Stimulated activated naive CD4-positive, alpha-beta T cell (primary cell): ENCODE measurements at places on chromosomes 2 and 18.

DNA sequence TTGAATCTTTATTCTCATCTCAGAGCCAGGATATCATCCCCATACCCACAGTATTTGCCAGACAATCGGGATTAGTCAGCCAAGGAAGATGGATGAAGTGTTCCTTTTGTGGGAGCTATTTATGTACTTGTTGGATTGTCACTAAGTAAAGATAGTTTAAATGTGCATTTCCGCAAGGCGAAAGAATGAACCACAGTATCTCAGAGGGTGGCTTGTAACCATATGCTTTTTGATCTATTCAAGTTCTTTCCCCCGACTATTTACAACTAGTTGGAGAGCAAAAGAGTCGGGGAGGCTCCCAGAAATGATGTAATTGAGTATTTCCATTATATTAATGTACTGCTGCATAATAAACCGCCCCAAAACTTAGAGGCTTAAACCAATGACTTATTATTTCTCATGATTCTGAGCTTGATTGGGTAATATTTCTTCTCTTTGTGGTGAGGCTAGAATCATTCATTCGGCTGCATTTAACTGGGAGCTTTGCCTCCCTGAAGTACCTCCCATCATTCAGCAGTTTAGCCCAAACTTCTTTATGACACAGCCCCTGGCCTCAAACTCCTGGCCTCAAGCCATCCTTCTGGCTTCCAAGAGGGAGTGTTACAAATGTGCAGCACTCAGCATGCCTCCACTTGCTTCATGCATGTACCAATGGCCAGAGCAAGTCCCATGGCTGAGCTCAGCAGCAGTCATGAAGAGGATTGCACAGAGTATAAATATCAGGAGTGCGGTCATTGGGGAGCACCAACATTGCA is 423.7 kb downstream of the METTL4 start:
- no peak for DNase-seq

GRCh38 chr2:216689397-216689796 is 6.0 kb downstream of the IGFBP5 start:
- no peak for DNase-seq

DNA sequence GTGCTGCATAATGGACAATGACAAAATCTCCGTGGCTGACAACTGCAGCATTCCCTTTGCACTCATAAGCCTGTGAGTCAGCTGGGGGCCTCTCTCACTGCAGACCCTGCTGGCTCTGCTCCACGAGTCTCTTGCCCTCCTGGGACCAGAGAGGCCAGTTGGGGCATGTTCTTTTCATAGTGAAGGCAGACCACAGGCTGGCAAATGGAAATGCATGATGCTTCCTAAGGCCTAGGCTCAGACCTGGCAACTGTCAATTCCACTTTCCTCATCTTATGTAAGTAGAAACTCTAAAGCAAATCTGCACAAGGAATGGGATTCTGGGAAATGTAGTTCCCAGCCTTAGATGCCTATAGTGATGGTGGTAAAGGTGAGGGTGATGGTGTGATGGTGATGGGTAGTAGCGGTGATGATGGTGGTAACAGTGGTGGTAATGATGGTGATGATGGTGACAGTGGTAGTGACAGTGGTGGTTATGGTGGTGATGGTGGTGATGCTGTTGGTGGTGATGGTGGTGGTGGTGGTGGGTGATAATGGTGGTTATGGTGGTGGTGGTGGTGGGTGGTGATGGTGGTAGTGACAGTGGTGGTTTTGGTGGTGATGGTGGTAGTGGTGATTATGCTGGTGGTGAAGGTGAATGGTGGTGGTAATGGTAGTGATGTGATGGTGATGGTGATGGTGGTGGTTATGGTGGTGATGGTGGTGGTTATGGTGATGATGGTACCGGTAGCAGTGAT is 185.8 kb upstream of the ARL4C start:
- no peak for DNase-seq

- DNase-seq: peak; percentile 94
Observed at GRCh38 chr2:74457549-74458131, 598 bp upstream of the WBP1 start.

GRCh38 chr18:30302181-30302580 is 740.4 kb downstream of the DSC3 start:
- DNase-seq: no peak

DNA sequence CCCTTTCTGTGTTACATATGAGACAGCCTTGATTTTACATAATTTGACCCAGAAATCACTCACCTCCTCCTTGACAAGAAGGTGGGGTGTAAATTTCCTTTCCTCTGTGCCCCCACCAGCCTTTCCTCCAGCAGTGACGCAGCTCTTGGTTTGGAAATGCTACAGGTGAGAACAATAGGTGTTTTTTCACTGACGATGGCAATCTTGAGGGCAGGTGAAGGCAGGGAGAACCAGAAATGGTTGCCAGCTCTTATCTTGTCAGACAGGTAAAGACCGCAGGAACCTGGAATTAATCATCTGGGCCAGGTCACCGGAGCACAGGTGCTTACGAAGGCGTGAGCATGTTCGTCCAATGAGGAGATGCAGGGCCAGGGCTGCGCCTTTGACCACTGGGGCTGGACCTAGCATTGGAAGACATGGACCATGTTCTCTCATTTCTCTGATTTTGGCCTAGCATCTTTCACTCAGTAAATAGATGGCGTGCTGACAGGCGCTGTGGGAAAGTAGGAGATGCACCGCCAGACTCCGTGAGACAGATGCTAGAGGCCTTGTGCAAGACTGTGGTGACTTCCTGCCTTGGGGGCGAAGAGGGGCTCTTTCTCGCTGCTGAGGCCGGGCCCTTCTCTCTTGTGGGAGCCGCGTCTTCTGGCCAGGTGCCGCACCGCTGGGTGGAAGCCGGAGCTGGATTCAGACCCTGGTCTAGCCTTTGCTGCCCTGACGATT is 4.0 kb downstream of the CIDEA start:
- no peak for DNase-seq

DNA sequence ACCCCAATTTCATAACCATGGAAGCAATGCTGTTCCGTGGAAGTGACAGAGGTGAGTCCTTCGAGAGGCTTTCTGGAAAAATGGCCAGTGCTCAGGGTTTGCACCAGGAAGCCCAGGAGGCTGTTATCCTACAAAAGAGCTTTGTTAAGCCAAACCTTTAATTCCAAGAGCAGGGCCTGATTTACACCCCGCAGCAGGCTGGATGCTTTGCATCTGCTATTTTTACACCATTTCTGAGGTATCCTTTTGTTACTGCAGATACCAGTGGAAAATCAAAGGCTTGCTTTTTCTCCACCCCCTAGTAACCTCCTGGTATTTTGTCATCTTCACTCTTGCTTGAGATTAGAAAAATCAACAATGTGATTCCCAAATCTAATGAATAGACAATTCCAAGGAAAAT is 380.6 kb downstream of the SOX11 start:
- no peak for DNase-seq

GRCh38 chr2:83894976-83895375 is 564.1 kb downstream of the SUCLG1 start:
- DNase-seq: no peak

DNA sequence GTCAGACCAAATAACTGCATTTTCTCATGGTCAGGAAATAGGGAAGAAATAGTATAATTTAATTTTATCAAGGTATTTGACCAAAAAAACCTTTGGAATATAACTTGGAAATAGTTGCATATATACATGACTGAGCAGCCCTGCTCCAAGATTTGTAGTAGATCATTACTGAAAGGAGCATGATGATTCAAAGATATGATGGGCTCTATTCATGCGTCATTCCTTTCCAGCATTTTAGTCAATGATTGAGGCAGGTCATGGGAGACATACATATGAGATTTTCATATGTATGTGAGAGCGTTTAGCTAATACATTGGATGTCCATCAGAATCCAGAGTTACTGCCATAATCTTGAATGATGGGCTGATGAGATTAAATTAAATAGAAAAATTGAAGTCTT is 74.5 kb downstream of the CAB39 start:
- DNase-seq: no peak

- peak; percentile 8 for DNase-seq
Observed at GRCh38 chr18:21489119-21489750, 111.3 kb downstream of the ESCO1 start.

GRCh38 chr2:33485051-33485450 is 8.6 kb downstream of the RASGRP3 start:
- DNase-seq: no peak

DNA sequence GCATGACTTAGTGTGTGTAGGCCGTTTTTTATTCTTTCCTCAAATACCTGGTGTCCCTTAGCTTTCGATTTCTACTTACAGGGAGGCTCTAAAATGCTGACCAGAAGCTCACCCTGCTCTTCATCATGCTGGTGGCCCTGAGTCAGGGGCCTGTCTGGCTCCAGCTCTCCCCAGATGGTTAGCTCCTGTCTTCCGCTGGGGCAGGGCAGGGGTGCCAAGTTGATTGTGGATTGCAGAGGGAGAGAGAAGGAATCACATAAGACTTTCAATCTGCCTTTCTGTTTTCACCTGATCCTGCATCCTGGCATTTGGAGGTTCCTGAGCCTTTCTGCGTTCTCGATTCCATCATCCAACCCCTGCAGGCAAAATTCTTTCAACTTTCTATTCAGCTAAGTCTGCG is 4.2 kb downstream of the CIB4 start:
- no peak for DNase-seq

GRCh38 chr2:85475799-85476490 is 57.4 kb downstream of the SH2D6 start:
- no peak for DNase-seq

GRCh38 chr18:44130376-44130942 is 550.2 kb upstream of the SETBP1 start:
- DNase-seq: no peak

GRCh38 chr2:233247744-233248143 is 3.7 kb upstream of the ATG16L1 start:
- no peak for DNase-seq

- no peak for DNase-seq
Observed at GRCh38 chr2:36379710-36380448, 24.3 kb downstream of the CRIM1 start.

GRCh38 chr2:216296856-216297255 is 75.4 kb downstream of the MARCHF4 start:
- DNase-seq: no peak

DNA sequence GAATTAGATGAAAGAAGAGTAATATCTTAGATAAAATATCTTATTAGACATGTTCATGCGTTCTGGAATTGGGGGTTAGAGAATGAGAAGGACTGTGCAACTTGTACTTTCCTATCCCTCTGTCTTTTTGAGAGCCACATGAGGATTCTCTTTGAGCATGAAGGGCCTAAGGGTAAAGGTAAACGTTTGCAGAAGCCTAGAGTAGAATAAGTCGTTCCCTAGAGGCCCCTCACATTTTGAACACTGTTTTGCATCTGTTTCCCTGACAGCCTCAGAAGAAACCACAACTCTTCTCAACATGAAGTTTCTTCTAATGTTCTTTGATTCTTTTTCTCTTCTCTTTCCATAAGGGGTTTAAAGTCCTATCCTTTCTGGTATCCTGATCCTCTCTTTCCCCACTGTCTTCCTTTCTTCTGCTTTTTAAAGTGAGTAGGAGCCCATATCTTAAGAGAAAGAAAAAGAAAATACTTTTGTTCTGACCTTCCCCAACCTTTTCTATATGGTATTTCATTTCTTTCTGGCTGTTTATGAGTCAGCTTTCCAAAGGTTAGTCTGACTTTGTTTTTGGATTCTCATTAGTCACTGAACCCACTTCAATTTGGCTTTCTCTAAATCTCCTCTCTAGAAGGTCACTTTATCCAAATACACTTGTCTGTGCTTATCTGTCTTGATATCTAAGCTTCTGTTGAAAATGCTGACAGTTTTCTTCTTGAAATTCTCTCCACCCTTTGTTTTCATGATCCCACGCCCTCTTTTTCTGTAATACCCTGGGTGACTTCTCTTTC is 34.8 kb downstream of the PPP1R1C start:
- DNase-seq: no peak

GRCh38 chr18:23380817-23381216 is 72.3 kb upstream of the RIOK3 start:
- no peak for DNase-seq

DNA sequence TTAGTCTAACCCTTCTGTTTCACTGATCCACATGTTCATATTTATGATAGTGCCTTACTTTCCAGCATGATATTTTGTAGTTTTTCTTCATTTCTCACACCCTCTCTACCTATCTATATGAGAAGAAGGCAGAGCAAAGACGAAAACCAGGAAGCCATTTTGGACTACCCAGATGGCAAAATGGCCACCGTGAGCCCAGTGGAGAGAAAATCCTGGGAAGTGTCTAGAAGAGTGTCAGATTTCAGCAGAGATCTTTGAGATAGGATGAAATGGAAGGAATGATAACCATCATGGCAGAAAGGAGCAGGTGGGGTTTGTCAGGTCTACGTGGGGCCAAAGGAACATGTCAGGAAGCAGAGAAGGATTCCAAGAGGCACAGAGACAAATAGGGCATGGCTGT is 84.0 kb upstream of the MYCN start:
- DNase-seq: no peak

DNA sequence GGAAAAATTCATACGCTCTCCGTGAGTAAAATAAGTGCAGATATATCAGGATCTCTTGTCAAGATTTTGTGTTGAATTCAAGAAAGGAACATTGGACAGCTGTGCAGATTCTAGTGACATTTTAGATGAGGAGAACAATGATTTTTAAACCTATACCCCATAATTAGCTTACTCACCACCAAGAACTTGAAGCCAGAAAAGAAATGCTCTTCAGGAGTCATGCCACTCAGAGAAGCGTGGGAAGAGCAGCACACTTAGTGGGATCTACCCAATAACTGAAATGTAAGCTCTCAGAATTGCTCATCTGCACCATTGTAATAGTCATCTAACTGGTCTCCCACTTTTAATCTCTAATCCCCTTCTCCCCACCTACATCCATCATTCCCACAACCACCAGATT is 9.2 kb upstream of the ERMN start:
- no peak for DNase-seq

GRCh38 chr18:79587779-79588635 is 91.6 kb upstream of the CTDP1 start:
- no peak for DNase-seq

DNA sequence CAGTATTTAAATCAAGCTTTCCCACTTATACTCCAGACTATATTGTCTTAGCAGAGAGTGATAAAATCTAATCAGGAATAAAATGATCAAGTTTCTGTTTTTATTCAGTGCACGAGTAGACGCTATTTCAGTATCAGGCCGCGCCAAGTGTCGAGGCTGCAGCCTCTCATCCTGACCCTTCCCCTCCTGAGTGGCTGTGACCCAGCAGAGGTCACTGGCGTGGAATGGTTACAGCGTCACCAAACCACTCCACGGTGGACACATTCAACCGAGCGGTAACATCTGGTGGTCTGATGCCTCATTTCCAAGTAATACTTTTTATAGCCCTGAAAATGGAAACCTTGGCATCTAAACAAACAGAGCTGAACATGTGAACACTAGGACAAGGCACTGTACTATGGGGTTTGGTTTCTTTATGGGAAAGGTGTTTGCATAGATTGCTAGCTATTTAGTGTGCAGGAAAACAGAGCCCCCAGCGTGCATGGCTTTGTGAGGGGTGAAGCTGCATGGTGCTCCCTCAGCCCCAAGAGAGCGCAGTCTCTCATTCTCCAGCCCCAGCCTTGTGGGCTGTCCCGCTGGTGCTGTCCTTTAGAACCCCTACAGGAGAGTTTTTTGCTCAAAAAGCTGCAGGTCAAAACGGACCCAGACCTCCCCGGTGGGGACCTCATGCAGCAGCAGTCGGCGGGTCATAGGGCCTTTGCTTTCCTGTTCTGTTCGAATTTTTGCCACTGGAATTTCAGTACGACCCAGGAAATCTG is 28.4 kb downstream of the FAM228A start:
- DNase-seq: no peak
